ENCODE measurements at places on chromosomes 5 and 9.

DNA sequence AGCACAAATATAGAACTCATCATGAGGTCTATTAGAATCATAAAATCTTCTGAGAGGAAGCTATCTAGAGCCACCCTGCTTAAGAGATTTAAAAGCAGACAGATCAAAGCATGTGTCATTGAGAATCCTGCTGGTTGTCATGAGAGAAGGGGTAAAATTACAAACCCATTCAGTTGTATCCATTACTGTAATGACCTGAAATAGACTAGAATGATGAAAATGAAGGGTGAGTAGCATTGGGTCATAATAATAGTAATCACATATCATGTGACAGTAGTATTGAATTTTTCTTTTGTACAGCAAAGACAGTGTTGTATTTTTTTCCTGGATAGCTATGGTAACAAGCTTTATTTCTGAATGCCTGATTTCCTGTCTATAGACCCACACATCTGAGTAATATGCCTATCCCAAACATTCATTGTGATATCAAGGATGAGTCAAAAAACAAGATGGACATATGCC, 149.0 kb downstream of the PDE4D start:
- DNase-seq = no peak

DNA sequence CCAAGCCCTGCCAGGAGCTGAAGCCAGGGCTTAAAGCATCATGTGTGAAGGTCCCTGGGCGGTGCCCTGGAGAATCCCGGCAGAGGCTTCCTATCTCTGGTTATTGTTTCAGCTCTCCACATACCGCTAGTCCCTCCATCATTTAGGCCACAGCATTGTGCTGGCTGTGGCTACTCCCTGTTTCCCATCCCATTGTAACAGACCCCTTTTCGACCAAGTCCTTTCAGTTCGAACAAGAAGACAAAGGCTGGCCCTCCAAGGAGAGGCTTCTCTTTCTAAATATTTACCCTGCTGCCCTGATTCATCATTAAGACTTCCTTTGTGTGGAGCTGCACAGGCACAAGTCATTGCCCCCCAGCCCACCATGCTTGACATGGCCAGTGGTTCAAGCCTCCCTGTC, 41.6 kb downstream of the NEUROG1 start:
- DNase-seq = no peak

- DNase-seq = no peak
These were observed 7.8 kb upstream of the MSANTD3 start for GRCh38 chr9:100419166-100419565.

DNA sequence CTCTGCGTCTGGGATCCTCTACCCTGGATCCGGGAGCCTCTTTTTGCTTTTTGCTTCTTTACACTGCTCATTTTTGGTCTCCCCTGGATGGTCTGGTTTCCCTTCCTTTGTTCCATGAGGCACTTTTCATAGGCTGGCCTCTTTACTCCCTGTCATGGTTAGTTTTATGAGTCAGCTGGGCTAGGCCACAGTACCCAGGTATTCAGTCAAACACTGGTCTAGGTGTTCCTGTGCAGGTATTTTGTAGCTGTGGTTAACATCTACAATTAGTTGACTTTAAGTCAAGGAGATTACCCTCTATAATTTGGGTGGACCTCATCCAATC, 17.5 kb downstream of the ANKRD33B start:
- no peak for DNase-seq

- DNase-seq = no peak
These were observed 353.1 kb upstream of the IRX2 start for GRCh38 chr5:3104429-3105060.

DNA sequence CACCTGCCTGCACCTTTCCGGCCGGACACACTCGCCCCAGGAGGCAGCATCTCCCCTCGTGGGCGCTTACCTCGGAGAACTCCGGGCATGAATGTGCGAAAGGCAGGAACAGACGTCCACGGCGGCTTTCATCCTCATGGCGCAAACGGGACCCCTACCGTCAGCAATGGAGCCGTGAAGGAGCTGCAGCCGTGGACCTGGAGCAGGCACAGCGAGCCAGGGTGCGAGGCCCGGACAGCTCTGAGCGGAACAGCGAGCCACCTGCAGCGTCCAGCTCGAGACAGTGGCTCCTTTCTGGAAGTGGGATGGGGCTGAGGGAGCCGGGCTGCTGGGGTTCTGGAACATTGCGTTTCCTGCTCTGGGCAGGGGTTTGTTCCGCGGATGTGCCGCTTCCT, 7.8 kb upstream of the SLC6A19 start:
- no peak for DNase-seq

- no peak for DNase-seq
These were observed 140.6 kb upstream of the SLC12A2 start for GRCh38 chr5:127943061-127943371.

DNA sequence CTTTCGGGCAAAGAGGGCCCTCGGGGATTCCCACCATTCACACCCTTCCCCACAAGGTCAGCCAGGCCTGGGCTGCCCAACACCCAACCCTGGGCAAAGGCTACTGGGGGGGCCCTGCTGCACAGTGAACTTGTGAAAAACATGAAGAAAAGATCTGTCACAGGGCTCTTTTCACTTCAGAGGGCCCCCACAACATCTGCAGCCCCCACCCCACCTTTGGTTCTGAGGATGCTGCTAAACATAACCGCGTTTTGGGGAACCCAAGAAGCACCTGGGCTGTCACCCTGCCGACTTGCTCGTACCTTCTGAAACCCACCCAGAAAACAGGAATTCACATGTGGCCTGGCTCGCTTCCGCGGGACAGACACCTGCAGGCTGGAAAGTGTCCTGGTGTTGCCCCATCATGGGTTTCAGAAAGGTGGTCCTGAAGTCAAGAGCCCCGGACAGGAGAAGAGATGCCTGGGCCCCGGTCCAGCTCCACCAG, 29.3 kb downstream of the B4GALT1 start:
- DNase-seq = peak; percentile 27

GRCh38 chr9:92636627-92637026, 33.3 kb downstream of the IPPK start:
- no peak for DNase-seq

DNA sequence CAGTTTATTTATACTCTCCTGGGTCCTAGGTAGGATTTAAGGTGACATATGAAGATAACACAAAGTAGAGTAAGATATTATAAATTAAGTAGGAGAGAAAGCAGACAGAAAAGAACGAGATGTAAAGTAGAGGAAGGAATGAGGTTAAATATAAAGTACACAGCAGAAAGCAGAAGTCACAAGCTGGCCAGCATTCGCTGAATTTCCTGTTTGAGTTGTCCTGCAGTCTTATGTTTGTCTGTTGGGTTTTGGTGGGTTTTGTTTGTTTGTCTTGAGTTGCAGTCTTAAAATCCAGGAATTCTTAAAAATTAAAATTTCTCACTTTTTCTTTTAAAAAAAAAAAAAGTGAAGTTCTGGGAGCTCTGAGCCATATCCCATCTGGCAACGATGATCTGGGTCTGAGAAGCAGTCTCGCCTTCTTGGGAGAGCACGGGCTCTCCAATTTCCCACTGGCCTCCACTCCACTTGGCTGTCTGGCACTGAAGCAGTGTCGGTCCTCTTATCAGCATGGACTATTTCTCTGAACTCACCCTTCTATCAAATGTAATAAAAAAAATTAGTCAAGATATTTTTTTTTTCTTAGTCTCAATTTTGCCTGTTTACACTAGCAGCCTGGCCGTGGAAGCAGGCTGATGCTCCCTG, 2.0 kb downstream of the S100Z start:
- no peak for DNase-seq

DNA sequence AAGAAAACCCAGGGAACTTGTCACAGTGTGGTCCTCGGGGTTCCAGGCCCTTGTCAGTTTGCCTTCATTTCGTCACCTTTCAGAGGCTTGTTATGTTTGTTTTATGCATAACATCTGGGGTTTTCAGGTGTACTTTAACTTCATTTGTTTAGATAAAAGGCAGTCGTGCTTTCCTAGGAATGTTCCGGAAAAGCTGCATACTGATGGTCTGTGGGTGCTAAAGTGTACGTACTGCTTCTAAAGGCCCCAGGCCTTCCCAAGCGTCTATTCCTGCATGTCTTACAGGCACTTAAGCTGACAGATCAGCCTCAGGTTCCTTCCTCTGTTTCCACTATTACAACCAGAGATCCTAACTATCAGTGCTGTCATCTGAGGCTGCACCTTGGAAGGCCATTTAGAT, 95.6 kb upstream of the ANKH start:
- DNase-seq = no peak

- no peak for DNase-seq
These were observed 63.5 kb upstream of the HAND1 start for GRCh38 chr5:154541553-154541952.

DNA sequence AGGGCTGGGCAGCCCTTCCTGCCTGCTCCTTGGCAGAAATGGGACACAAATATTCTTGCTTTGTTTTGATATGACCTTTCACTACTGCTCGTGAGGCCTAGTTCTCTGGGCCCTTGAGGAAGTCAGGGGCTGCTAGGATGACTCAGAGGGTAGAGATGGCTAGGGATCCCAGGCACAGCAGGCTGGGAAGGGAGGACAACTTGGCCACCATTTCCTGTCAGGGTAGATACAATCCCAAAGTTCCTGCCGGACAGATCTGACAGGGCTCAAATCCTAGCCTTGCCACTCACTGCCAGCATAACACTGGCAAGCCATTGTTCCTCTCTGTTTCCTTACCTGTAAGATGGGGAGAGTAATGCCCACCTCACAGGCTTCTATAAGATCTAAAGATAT, 31.7 kb upstream of the MEIKIN start:
- DNase-seq = peak; percentile 20

GRCh38 chr9:74666625-74667316, 169.6 kb downstream of the RORB start:
- DNase-seq = no peak

DNA sequence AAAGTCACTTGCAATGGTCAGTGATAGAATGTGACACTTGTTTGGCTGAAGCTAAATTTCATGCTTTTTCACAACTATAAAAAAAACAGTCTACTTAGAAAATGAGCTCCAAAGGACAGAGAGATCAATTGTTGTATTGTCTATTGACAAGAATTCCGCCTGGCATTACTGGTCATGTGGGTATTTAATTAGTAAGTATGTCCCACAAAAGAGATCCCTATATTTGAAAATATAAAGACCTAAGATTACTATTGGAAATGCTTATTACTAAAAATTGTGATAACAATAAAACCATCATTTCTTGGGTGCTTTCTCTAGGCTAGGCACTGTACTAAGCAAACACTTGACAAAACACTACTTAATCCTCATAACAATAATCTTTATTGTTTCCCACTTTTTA, 745.2 kb upstream of the C9orf72 start:
- DNase-seq = no peak

- no peak for DNase-seq
These were observed 57.6 kb downstream of the TMOD1 start for GRCh38 chr9:97559111-97559514.

GRCh38 chr5:102627315-102627714, 127.8 kb upstream of the PAM start:
- DNase-seq = no peak

DNA sequence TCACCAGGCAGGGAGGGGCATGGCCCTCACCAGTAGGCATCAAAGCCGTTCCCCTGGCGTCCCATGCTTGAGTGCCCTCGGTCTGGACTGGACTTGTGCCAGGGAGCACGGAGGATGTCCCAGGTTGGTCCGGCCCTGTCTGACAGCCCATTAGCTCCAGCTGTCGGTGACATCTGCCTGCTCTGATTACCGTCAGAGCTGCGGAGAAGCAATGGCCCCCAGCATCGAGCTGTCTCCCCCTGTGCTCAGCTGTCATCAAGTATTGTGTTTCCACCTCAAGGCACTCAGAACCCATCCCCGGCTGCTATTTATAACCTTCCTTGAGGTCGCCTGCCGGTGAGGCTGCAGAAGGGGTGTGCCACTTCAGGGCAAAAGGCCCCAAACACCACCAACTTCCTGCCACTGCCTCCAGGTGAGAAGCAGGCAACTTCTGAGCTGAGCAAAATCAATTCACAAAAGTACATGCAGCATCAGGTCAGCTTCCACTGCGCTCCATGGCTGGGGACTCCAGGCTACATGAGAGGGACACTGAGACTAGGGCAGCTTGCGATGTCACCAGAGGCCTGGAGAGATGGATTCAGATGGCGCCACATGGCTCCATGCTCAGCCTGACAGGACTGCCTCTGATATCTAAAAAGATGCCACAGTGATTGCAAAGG, 142.7 kb downstream of the C5orf15 start:
- DNase-seq = peak; percentile 38

DNA sequence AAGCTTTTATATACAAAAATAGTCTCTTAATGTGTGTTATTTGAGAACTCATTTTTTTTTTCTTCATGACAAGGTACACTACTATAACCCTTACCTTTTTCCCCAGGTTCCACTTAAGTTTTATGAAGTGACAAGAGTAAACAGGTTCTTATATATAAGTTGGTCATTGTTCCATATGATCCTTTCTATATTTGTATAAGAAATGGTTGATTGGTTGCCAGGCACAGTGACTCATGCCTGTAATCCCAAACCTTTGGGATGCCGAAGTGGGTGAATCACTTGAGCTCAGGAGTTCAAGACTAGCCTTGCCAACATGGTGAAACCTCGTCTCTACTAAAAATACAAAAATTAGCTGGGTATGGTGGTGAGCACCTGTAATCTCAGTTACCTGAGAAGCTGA, 108.3 kb downstream of the PCSK1 start:
- DNase-seq = no peak

DNA sequence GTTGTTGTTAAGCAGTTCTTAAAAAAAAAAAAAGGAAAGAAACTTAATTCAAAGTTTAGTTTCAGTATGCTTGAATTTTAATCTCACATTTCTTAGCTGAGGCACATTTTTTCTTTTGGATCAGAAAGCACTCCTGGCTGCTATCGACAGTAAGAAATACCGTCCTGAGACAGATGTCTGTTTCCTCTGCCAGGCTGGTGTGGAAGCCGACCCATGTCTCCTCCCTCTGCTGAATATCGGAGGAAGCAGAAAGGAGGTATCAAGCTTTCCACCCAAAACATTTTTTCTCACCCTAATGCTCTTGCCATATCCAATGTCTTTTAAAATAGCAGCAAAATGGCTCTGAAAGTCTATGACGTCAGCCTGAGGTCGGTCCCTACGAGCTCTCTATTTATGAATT, 208.1 kb downstream of the TLE4 start:
- DNase-seq = no peak

GRCh38 chr5:108953940-108954339, 206.2 kb downstream of the FER start:
- DNase-seq = no peak

DNA sequence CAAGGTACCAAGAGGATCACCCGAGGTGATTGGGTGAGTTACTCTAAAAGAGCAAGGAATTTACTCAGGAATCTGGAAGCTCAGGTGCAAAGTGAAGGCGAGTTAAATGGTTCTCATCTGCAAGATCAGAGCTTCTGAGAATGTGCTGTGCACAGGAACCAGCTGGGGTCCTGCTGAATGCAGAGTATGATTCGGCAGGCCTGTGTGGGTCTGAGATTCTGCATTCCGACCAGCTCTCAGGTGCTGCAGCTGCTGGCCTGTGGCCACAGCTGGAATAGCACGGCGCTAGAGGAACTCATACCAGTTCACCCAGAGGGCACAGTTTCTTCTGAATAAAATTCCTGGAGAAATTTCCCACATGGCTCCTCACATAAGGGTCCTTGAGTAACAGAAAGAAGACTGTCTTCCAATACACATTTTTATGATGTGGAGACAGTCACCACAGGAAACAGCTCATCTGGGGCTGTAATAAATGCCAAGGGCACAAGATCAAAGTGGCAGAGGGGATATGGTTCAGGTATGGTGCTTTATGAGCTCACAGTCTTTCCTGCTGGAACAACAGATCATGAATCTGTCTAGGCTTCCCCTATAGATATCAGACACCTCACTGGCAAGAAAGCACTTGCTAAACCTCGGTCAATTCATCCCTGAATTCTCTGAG, 83.9 kb downstream of the PTPN3 start:
- DNase-seq = no peak
